ENCODE measurements at places on chromosomes 13 and 19. TPM values are rescaled to one million over a fixed set of nuclear protein-coding genes. Genes with fewer than 3 reads are reported as not detected.

DNA sequence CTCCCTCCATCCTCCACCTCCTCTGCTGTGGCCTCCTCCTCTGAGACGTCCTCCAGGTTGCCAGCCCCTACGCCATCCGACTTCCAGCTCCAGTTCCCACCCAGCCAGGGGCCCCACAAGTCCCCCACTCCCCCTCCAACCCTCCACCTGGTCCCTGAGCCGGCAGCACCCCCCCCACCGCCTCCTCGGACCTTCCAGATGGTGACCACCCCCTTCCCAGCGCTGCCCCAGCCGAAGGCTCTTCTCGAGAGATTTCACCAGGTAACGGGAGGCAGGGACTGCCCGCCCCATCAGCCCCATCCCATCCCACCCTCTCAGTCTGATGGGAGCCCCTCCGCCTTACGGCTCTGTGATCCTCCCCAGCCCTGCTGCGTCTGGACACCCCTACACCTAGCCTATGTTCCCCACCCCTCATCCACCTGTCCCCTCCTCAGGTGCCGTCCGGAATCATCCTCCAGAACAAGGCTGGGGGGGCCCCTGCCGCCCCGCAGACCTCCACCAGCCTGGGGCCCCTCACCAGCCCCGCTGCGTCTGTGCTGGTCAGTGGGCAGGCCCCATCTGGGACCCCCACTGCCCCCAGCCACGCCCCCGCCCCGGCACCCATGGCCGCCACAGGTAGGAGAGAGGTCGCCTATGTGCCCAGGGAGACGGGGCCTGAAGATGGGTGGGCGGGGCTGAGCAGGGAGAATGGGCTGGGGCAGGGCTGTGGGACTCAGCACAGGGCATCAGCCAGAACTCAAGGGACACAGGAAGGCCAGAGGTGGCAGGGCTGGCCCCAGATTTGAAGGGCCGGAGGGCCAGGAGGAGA lies 18.6 kb upstream of the EHD2 start:
- DNase-seq, result no peak

GRCh38 chr13:110422913-110423688 lies 116.0 kb downstream of the COL4A2 start:
- DNase-seq, result no peak

DNA sequence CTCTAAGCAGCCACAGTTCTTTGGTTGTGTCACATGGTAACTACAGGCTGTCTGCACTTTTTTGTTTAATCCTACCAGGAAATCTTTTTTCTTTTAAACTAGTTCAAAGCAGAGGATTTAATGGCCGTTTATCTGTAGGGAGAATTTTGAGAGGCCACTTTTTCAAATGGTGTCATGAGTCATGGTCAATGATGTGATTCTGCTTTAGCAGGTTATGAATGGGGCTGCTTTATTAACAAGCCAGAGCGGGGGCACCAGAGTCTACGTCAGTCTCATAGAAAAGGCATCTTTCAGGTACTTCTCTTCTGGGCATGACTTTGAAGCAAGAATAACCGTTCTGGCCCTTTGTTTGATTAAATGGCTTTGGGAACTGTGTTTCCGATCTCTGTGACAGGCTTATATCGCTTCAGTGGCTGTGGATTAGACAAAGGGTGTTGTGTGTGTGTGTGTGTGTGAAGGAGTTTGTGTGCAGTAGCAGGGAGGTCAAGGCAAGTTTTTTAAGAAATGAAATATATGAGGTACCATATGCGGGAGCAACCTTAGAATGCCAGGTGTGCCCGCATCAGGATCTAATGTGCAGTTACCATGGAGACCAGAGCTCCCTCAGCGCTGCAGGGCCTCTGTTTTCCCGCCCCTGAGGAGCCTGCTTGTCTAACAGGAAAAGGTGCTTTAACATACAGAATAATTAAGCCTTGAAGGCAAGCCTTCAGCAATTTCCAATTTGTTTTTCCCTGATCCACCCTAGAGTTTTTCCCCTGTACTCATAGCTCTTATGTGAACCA lies 120.5 kb downstream of the KATNAL1 start:
- no peak for DNase-seq

DNA sequence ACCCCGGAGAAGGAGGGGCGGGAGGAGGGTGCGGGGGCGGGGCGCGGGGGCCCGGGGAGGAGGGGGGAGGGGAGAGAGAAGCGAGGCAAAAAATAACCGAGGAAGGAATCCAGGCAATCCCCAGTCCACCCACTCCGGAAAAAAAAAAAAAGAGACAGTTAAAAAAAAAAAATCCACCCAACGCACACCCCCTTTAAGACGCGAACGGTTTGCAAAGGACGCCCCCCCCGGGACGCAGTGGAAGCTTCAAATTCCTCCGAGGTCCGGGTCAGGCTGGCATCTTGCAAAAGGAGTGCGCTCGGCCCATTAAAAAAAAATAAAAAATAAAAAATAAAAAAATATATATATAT lies at the start of gene CACNA1A:
Gene CACNA1A, minus strand, starts transcription at position 9 of the 350 bp plus-strand sequence. CDS start 255 bp downstream, outside the sequence.
- DNase-seq, result no peak

DNA sequence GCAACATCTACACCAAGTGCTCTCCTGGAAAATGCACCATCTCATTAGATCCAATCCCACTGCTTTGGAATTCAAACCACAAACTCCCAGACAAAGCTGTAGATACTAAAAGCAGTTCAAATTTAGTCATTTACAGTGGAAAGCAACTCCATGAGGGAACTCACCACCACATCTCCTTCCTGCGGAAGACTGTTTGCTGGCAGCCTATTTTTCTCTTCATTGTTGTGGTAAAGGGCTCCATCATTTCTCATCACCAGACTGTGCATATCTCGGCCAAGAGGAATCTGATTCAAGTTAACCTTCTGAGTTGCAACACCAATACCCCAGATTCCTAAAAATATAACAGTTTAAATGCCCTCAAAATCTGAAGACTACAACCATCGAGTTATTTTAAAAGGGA lies 8.4 kb downstream of the SPRYD7 start:
- DNase-seq, result no peak

DNA sequence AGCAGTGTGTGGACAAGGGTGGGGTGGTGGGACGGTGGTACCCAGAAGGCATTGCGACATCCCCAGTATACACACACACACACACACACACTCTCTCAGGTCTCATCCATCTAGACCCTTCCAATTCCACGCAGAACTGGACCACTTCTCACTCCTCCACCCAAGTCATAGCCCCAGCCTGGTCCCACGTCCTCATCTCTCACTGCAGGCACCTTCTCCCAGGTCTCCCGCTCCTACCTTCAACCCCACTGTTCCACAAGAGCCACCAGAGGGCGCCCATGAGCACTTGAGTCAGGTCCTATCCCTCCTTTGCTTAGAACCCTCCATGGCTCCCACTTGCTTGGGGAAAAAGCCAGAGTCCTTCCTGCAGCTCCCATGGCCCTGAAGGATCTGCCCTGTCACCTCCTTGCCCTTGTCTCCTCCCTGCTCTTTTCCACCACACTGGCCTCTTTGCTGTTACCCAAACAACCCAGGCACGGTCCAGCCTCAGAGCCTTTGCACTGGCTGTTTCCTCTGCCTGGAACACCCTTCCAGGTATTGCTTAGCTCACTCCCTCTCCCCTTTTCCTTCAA lies 62.6 kb downstream of the IER2 start:
- DNase-seq, result peak; percentile 9

DNA sequence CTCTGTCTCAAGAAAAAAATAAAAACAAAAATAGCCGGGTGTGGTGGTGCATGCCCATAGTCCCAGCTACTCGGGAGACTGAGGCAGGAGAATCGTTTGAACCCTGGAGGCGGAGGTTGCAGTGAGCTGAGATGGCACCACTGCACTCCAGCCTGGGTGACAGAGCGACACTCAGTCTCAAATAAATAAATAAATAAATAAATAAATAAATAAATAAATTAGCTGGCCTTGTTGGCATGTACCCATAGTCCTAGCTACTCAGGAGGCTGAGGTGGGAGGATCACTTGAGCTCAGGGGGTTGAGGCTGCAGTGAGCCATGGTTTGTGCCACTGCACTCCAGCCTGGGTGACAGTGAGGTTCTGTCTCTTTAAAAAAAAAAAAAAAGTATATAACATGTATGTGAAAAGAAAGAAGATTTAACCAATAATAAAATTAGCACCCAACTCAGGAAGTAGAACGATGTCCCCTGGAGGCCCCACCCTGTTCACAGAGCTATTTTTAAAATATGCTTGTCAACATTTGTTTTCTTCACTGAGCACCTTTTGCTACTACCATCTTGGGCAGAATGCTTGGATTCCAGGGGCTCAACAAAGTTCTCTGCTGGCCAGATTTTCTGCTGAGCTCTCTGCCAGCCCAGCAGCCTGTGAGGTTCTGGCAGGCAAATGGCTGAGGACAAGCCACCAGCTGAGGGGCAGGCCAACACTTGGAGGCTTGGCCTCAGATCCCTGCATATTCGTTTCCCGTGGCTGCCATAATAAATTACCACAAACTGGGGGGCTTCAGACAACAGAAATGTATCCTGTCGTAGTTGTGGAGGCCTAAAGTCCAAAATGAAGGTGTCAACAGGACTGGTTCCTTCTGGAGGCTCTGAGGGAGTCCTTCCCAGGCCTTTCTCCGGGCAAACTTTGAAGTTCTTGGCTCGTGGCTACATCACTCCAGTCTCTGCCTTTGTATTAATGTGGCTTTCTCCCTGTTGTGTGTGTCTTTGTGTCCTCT lies 5.2 kb downstream of the SLC25A42 start:
- DNase-seq, result no peak

DNA sequence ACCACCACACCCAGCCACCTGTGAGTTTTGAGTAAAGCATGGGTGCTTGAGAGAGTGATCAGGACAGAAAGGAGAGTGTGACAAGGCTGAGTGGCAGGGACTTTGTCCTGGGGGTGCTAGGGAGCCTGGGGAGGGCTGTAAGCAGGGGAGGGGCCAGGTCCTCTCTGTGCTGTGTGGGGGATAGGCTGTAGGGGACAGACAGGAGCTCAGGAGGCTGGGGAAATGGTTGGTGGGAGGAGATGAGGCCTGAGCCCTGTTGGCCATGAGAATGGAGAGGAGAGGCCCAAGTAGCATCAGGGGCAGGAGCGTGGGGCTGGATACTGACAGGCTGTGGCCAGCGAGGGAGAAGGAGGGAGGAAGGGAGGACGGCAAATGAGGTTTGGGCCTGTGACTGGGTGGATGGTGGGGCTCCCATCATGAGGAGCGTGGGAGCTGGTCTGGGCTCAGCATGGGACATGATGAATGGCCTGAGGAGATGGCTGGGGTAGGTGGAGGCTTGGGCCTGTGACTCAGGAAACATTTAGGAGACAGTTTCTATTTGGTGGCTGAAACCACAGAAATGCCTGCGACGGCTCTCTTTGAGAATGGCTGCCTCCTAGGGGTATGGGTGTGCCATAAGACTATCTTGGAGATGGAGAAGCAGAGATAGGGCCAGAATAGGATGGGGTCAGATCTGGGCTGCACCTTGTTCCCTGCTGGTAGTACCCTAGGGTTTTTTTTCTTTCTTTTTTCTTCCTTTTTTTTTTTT lies 25.0 kb downstream of the GRIN2D start:
- DNase-seq, result peak; percentile 15

- DNase-seq, result no peak
Observed at GRCh38 chr13:112668924-112669323, 20.9 kb upstream of the ATP11A start.

- no peak for DNase-seq
Observed at GRCh38 chr19:13134626-13135025, 15.5 kb downstream of the STX10 start.

- DNase-seq, result no peak
Observed at GRCh38 chr19:34508540-34508939, 27.0 kb downstream of the WTIP start.

DNA sequence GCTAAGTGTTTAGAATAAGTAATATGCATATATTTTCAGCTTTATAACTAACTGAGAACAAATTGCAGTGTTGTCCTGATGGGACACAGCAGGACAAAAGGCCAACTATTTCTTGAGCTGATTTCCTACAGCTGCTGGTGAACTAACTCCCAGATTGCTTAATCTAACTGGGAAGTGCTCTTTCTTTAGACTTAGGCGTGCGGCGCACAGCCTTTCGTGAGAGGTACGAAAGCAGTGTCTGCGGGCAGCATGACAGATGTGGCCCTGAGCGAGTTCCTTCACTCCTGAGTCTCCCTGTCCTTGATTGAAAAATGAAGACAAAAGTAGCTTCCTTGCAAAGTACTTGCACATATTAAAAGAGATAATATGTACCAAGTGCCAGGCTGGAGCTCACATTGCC lies 47.3 kb upstream of the NPAS1 start:
- DNase-seq, result no peak

- no peak for DNase-seq
Observed at GRCh38 chr19:46357846-46358583, 11.1 kb downstream of the PPP5C start.

GRCh38 chr19:35346193-35347052 lies 1.3 kb upstream of the FFAR1 start:
- DNase-seq, result no peak

GRCh38 chr13:113813070-113813748 lies 50.7 kb downstream of the GAS6 start:
- DNase-seq, result no peak

DNA sequence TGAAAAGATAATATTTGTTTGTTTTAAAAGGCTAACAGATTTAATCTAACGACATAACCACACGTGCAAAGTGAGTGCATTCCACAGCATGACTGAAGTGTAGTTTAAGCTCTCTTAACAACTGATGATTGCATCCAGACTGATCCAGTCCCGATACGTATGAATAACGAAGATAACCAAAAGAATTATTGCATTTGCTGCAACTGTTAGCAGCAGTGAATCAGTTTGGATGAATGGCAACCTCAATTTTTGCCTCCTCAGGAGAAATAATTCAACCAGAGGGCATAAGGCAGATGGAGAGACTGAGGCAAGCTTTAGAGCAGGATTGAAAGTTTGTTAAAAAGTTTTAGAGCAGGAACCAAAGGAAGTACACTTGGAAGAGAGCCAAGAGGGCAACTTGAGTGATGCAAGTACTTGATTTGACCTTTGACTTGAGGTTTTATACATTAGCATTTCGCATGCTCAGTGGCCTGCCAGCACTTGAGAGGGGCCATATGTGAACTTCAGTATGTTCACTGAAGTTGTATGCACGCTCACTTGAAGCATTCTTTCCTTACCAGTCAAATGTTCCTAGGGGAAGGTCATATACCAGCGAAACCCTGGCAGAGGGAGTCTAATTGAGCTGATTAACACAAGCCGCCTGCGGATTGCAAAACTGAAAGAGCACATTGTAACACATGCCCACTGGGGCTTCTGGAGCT lies 835.0 kb upstream of the PCDH20 start:
- DNase-seq, result peak; percentile 11

GRCh38 chr13:27168086-27168485 lies 3.5 kb downstream of the USP12 start:
- no peak for DNase-seq

The PGLYRP2 gene
- not detected for total RNA-seq

The MBNL2 gene
- total RNA-seq, result 33.1 TPM

The RASIP1 gene
- total RNA-seq, result 11.3 TPM

The TNPO2 gene
- total RNA-seq, result 61.2 TPM

Data from foreskin keratinocyte (primary cell).